ENCODE measurements at places on chromosomes 2 and 18.
A peak's percentile ranks its signal among the peaks of the same experiment; 100 is the strongest.

DNA sequence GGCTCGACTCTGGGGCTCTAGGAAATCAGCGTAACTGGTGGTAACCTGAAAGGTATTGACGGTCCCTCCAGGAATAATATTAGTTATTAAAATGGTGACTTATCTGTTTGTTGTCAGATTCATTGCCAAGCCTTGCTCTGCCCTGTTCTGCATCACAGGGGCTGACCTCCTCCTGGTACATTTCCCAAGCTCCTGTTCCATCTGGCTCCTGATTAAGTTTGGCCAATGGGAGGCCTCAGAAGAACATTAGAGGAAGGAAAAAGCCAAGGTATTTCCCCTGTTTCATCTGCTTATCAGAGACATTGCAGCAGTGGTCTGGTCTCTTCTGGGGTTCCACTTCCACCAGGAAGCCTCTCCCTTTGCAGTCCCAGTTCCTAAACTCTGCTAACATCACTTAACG, 527.0 kb downstream of the TNS1 start:
- no peak for DNase-seq

GRCh38 chr2:161055289-161055688, 104.9 kb upstream of the TANK start:
- no peak for DNase-seq

- DNase-seq: peak; percentile 74
Measured at GRCh38 chr2:197889041-197889440, 84.6 kb downstream of the PLCL1 start.

GRCh38 chr2:204415406-204416181, 129.7 kb upstream of the PARD3B start:
- DNase-seq: no peak

Measured in globus pallidus (tissue), 1 donor.